ENCODE measurements at places on chromosomes 1 and 21.

- DNase-seq = no peak
Measured at GRCh38 chr1:185495007-185495406, 178.0 kb upstream of the IVNS1ABP start.

DNA sequence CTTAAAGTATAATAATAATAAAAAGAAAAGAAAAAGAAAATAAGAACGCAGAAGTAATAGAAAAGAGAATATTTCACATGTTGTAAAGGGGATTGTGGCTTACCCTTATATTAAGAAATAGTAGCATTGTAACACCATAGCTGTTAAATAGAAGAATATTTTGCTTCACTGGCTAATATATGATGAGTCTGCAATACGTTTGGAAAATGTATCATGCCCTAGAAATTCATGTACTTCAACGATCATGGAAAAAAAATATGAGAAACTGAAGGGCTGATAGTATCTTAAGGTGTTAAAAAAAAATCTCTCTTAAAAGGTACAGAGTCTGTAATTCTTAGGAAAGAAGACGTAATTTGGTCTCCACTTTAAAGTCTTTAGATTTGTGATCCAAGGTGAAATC, 1390.5 kb upstream of the ADGRL2 start:
- no peak for DNase-seq

- DNase-seq = no peak
Measured at GRCh38 chr1:221053889-221054288, 174.6 kb downstream of the HLX start.

DNA sequence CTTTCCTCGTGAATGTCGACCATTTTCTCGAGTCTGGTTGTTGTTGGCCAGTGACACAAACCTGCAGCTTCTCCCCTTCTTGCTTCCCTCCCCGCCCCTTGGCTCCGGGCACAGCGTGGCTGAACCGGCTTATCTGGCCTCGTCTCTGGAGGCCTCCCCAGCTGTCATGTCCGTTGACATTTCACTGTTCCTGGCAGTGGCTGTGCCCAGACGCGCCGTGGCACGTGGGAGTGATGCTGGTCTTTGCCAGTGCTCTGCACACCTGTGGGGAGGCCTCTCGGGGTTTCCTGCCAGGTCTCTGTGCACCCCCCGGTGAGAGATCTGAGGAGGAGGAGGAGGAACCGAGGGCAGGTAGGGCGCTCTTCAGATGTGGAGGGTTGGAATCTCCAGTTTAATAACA, 23.7 kb downstream of the SKI start:
- no peak for DNase-seq

GRCh38 chr1:150192012-150192411, 42.3 kb downstream of the PLEKHO1 start:
- DNase-seq = no peak

DNA sequence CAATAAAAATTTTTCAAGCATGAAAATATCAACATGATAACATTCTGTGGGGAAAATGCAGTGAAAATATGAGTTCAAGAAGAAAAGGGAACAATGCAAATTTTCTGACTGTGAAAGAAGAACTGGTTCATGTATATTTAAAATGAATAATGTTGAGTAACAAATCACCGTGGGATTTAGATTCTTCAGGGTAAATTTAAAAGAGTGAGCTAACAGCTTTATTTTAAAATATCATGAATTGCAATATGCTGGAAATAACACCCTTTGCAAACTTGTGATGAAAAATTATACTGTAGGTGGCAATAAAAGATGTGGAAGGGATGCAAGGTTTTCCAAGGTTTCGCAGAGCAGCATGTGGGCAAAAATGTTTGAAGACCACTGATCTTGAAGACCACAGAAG, 13.2 kb upstream of the SSX2IP start:
- DNase-seq = no peak

DNA sequence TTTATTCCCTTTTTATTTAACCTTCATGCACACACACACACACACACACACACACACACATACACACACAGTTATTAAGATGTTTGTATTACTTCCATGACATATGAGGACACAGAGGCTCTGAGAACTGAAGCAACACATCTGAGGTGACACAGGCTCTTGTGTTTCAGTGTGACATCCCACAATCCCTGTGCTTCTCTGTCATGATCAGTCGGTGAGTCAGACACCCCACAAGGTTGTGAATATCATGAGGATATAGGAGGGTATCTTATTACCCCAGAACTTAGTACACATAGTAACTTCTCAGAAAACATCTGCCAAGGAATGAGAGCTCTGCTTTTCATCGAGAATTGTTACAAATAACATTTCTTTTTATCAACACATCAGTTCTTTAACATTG, 459.3 kb downstream of the PLPP3 start:
- DNase-seq = no peak
